ENCODE measurements at places on chromosomes 3 and 15. TPM values are rescaled to one million over a fixed set of nuclear protein-coding genes. Genes with fewer than 3 reads are reported as not detected.

UPK1B gene
- total RNA-seq, result 5.4 TPM

CILP gene
- 1.1 TPM for total RNA-seq

AP3B2 gene
- 3.8 TPM for total RNA-seq

SYNPR gene
- total RNA-seq, result not detected

EID1 gene
- 95.3 TPM for total RNA-seq

DNA sequence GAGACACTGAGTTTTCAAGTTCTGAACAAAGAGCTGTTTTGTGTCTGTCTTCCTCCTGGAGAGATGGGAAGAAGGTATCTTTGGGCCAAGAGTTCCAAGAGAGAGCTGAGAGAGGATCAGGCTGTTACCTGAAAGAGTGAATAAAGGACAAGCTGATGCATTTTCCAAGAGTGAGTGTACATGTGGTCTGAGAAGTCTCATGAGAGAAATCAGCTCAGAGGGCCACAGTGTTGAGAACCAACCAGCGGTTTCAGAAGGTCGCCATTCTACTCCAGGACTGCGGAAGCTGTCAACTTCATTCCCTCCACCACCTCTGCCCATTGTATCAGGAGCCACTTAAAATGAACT, 42.7 kb upstream of the PPP2R3A start:
- no peak for DNase-seq

DNA sequence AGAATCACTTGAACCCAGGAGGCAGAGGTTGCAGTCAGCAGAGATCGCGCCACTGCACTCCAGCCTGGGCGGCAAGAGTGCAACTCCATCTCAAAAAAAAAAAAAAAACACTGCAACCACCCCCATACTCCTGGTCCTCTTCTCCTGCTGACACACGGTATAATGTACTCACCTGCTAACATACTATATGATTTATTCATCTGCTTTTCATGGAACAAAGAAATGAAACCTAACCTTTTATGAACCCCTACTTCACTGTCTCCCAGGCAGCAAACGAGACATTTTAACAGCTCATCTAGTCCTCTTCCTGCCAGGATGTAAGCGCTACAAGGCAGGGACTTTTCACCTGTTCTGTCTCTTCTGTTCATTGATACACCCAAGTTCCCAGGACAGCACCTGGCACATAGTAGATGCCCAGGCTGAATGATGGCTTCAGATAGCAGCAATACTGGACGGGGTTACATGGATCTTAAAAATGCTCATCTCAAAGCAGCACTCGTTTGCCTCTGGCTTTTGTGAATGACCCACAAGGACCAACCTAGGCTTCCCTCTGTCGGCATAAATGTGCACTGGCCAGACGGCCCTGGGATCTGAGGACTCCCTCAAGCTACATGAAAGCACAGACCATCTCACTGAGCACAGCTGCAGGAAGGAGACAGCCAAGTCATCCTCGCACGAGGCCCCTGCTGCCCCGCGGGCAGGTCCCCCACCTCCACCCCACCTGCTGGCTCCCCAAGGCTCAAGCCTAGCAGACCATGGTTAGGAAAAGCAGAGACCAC, 20.3 kb downstream of the XXYLT1 start:
- no peak for DNase-seq

GRCh38 chr3:58464866-58465265, 27.0 kb upstream of the KCTD6 start:
- no peak for DNase-seq

DNA sequence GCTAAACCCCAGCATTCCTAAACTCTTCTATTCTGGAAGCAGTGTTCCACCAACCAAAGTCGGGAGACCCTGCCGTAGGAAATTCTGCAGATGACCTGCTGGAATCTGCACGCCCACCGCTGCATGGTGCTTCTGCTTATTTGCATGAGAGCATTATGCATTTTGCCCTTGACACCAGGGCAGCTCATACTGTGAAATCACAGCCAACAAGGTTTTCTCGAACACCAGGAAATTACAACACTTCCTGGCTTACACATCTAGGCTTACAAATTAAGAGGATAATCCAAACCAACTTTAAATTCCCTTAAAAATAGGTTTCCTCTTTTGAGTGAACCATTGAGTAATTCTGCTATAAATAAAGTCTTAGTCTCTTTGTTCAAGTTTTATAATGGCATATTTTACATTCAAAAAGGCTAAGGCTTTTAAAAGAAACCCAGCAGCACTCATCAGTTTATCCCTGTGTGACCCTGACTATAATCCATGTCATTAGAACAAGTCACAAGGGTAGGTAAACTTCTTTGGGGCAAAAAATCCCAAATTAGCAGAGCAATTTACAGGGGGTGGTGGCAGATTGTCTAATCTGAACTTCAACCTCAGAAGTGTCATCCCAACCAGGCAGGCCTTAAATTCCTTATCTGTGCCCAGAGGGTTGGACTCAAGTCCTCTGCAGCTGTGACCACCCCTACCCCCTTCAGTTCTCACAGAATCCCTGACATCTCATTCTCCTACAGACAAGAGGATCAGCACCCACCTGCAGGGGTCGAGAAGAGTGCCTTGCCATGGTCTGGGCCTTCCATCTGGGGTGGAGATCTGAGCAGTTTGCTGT, 33.5 kb upstream of the RBP1 start:
- no peak for DNase-seq

- DNase-seq, result no peak
These were observed 599.6 kb downstream of the GBE1 start for GRCh38 chr3:81161851-81162250.

DNA sequence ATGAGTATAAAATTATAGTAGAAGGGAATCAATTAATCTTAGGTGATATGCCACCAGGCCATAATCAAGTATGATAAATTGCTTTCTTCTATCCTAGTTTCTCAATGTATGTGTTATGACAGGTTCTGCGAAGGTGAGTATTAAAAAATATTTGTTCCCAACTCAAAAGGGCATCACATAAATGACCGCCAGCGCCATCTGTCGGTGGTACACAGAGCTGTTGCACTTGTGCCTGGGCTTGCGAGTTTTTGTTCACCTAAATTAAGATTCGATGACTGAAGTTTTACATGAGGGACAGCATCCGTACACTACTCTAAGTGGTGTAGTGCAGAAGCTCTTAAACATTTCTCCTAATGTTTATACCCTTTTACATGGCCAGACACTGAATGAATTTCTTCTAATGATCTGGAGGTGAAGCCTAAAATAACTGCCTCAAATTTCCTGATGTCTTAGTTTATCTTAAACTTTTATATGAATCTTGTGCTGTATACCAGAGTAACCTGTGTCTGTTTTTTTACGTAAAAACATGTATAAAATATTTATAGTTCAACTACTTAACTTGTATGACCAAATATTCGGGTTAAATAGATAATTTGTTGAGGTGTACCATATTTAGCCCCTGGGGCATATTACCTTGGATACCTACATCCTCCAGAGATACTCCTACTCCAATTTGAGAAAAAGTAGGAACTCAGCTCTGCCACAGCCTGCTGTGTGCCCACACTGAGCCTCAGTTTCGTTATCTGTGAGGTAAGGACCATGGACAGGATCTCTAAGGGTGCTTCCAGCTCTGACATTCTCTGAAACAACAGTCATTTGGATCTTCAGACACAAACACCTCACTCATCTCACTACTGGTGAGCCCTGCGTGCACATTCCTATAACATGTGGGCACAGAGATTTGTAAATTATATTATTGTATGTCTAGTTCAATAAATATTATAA, 365.6 kb downstream of the MAGI1 start:
- DNase-seq, result peak; percentile 78

DNA sequence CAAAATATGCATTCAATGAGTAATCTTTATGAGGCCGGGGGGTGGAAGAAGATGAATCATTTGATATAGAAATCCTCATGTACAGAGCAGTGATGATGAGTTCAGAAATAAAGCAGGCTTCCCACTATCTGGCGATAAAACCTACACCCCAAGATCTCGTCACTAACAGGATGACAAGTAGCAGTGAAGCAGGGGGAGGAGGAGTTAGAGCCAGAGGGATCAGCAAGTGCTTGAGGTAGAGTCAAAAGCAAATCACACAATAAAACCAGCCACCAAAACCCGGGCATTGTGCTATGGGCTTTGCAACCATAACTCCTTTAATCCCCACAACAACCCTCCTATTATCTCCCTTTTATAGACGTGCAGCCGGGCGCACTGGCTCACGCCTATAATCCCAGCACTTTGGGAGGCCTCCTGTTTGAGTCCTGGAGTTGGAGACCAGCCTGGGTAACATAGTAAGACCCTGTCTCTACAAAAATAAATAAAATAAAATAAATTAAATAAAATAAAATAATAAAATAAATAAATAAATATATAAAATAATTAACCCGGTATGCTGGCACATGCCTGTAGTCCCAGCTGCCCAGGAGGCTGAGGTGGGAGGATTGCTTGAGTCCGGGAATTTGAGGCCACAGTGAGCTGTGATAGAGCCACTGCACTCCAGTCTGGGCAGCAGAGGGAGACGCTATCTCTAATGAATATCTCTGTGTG, 53.0 kb downstream of the STARD5 start:
- DNase-seq, result no peak

DNA sequence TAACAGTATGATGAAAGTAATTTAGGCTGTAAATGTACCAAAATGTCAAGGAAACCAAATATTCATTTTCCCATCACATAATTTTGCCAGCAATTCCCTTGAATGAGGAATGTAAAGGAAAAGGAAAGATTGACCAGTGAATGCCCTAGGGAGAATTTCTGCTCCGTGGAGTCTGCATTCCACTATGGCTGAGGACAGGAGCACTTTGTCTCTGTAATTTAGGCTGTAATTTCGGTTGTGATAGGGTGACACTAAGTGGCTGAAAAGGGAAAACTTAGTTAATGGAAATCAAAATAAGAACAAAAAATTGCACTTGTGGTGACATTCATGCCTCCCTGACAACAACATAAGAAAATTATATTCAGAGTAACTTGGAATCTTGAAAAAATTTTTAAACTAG, 8.3 kb upstream of the TMEM207 start:
- no peak for DNase-seq

GRCh38 chr15:99110093-99110492, 5.2 kb downstream of the SYNM start:
- no peak for DNase-seq

GRCh38 chr3:122000936-122001605, 21.0 kb downstream of the ILDR1 start:
- no peak for DNase-seq

DNA sequence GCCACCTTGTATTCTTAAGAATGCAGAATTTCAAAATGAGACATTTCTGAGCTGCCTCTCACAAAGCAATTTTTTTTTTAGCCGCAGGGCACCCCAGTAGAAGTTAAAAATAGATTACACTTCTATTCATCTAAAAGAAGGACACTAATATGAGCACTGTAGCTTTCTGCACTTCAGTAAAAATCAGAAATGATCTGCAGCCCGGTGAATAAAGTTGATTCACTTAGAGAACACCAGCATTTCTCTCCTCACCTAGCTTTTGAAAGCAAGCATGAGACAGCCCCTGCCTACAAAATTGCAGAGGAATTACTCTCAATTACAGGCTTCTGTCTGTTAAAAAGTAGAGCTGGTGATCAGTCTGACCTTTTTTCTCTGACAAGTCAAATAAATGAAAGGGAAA, 1062.4 kb downstream of the FHIT start:
- no peak for DNase-seq

- DNase-seq, result no peak
These were observed 815.9 kb downstream of the VGLL3 start for GRCh38 chr3:86175051-86175536.

DNA sequence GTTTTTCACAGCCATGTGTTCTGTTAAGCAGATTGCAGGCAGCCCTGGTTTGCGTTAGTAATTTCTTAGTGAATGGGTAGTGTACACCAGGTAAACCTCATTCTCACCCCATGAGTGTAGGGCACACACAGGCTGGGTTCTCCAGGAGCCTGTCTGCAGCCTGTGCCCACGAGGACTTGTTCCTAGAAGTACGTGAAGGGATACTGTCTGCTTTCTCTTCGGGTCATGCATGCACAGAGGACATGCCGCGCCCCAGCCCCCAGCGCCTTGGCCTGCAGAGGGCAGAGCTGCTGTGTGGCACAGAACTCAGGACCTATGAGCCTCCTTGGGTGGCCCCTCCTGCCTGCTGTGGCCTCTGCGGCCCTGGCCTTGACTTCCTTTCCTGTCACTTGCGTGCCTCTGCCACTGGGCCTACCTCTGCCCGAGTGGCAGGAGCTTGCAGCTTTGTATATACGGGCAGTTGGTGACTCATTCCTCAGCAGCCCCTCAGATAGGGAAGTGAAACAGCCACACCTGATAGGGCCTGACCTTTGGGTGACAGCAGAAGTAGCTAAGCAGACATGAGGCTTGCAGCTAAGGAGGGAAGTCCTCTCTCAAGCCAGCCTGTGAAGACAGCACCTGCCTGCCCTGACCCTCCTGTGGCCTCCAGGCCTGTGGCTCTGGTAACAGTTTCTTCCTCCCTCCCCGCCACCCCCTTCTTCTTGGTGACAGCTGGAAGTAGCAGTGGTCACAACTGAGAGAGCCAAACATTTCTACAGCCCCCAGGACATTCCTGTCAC, 19.5 kb downstream of the PPCDC start:
- peak; percentile 94 for DNase-seq

DNA sequence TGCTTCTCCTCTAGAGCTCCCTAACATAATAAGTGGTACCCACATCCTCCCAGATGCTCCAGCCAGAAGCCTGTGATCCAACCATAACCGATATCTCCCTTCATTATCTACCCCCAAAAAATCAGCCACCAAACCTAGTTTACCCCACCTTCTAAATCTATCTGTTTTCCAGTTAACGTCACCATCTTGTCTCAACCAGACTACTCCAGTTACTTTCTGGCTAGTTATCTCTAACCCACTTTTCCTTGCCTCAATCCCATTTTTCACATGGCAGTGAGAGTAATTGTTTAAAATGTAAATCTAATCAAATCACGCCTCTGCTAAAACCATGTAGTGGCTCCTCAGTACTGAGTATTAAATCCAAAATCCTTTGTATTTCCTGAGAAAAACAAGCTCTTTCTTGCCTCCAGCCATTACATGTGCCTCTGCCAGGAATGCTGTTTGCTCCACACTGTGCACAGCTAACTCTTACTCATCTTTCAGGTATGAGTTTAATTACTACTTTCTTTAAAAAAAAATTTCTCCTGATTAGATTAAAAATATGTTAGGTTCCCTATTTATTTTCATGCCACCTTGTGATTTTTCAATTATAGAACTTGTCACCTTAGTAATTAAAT, 15.4 kb downstream of the CCDC54 start:
- no peak for DNase-seq

DNA sequence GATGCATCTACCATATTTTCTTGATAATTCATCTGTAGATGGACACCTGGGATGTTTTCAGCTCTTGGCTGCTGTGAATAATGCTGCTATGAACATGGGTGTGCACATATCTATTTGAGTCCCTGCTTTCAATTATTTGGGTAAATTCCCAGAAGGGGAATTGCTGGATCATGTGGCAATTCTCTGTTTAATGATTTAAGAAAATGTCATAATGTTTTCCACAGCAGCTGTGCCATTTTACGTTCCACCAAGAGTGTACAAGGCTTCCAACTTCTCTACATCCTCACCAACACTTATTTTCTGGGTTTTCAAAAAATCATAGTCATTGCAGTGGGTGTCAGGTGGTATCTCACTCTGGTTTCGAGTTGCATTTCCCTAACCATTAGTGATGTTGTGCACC, 64.4 kb downstream of the NSMCE3 start:
- DNase-seq, result no peak
